LHCN-M2 (cell line): ENCODE measurements at places on chromosomes 4 and X. TPM values are rescaled to one million over a fixed set of nuclear protein-coding genes. Genes with fewer than 3 reads are reported as not detected.

GRCh38 chr4:147139455-147140198 lies 194.0 kb upstream of the TTC29 start:
- DNase-seq: no peak

DNA sequence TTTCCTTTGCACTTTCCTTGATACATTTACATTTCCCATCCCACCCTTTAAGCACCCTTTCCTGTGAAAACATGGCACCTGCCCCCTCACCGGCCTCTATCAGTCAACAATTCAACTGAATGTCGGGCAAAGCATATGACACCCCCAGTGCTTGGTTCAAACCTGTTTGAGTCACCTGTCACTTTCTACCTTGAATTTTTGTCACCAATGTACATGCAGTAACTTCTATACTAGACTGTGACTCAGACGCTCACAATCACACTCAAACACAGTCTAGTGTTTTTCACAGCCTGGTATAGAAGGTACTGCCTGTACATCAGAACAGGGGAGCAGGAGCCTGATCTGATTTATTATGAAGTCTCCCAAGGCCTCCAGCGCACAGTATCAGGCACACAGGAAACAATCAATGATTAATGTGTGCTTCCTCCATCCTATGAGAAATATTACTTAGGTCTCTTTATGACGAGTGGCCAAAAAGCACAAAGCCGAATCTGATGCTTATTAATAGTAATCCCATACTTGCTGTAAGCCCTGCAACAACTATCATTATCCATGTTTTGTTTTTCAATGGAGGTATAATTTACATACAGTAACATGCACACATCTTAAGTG lies 49.2 kb upstream of the FAM9C start:
- DNase-seq: no peak

DNA sequence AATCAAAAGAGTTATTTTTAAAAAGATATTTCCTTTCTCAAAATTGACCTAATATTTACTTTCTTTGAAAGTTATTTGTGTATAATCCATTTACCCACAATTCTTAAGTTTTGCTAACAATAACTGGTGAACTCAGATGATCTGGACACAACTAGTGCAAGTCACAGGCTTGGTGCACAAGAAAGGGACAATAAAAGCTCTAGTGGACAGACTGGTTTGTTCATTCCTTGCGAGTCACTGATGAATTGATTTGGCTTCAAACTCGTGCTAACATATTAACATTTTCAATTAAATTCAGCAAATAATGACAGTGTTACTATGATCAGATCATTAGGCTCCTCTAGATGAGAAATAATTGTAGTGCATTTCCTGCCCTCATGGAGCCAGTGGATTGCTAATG lies 169.2 kb downstream of the BMPR1B start:
- DNase-seq: no peak

- DNase-seq: no peak
These were observed 1234.2 kb downstream of the FAM133A start for GRCh38 chrX:94908171-94908570.

GRCh38 chr4:70023218-70023617 lies 5.0 kb upstream of the HTN3 start:
- DNase-seq: no peak

DNA sequence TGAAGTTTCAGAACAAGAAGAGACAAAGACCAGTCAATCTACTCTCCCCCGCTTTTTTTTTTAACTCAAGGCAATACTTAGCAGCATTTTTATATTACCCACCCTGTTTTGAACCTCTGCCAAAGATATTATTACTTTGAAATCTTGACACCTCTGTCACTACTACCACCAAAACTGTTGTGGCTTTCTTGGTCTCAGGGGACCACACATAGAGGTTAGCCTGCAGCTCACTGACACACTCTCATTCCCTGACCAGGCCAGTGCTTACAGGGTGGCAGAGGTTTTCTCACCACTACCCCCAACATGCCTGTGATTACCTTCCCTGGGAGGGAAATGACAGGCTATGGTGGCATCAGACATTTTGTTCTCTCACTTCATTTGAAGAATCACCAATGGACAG lies 137.4 kb upstream of the STIM2 start:
- peak; percentile 27 for DNase-seq

DNA sequence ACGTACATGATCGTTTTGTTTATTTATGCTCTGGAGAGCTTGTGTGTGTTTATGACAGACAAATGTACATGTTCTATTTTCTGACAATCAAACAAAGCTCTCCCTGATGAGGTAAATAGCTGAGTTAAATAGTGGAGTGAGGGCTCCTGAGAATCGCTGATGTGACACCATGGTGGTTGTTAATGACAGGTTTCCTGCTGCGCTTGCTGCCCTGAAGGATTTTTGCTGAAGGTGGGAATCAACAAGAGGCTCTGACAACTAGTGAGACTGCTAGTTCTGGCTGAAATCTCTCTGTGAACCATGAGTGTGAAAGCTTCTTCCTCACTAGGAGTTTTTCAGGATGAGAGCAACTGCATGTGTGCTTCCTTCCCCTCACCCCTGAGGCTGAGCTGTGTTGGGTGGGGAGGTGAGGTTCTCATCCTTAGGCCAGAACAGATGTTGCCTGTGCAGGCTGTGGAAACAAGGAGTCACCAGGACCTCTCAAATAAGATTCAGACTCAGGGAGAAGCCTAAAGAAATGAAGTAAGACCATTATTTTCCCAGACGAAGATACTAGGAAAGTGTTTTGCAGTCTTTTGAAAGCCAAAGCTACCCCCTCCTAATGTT lies 173.4 kb upstream of the JADE1 start:
- DNase-seq: no peak

GRCh38 chr4:11495818-11496217 lies 67.1 kb upstream of the HS3ST1 start:
- no peak for DNase-seq

- peak; percentile 72 for DNase-seq
These were observed 48.8 kb upstream of the ADAD1 start for GRCh38 chr4:122329876-122330565.

GRCh38 chrX:85203461-85203970 lies 40.1 kb downstream of the SATL1 start:
- DNase-seq: no peak

- DNase-seq: no peak
These were observed 620.8 kb upstream of the ADGRL3 start for GRCh38 chr4:60579335-60579734.

GRCh38 chr4:3658530-3658913 lies 107.7 kb upstream of the ADRA2C start:
- DNase-seq: no peak

- no peak for DNase-seq
These were observed at the start of gene CFP for GRCh38 chrX:47629419-47630200. Gene CFP, minus strand, starts transcription at chrX:47629930. Its CDS starts 86 bp downstream, at chrX:47629844.

Gene PDHA1
- total RNA-seq: 64.2 and 112 TPM in 2 replicates

DNA sequence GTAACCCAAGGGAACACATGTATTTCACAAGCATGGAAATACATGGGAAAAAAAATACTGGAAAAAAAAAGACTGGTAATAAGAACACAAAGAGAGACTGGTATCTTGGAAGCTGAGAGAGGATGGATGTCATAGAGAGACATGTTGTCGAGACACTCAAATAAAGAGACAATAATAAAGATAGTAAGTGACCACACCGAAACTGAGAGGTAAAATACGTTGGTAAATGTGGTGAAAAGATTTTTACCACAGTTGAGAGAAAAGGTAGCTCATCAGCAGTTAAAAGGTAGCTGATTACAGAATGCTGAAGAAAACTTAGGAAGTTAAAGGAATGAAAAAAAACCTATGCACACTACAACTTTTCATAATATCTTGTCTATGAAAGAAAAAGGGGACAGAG lies 81.1 kb downstream of the ARAP2 start:
- DNase-seq: no peak

GRCh38 chrX:123336666-123337065 lies 152.6 kb downstream of the GRIA3 start:
- DNase-seq: no peak

Gene CT47B1
- not detected in 2 replicates for total RNA-seq

DNA sequence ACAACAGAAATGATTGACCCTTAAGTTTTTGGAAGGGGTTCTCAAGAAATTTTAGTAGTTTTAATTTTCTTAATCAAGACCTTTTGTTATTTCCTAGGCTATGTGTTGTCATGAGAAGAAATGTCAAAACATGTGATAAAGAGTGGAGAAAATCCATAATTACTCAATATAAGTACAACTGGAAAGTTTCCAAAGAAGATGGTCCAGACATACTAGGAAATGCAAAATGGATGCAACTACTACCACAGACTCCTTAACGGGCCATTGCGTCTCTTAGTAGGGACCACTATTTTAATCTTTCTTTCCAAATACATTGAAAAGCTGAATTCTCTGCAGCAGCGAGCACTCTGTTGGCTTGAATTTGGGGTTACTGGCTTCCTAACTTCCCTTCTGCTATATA lies 148.8 kb downstream of the NWD2 start:
- no peak for DNase-seq

Gene NALF2
- total RNA-seq: not detected in 2 replicates

DNA sequence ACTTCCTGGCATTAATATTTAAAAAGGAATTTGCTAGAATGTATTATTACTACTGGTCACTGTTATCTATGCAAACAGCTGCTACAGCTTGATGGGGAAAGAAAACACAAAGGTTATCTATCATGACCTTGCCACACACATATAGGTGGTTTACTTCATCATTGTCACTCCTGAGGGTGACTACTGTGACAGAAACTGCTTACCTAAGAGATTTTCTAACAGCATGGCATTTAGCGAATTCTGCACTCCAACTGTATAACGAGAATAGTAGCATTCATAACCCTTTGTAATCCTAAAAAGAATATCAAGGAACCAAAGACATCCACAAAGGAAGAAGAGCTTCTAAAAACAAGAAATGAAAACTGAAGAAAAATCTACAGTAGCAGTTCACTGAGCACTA lies 74.6 kb upstream of the SPOCK3 start:
- DNase-seq: no peak

- DNase-seq: no peak
These were observed 20.4 kb downstream of the ADGRL3 start for GRCh38 chr4:61220556-61220955.

DNA sequence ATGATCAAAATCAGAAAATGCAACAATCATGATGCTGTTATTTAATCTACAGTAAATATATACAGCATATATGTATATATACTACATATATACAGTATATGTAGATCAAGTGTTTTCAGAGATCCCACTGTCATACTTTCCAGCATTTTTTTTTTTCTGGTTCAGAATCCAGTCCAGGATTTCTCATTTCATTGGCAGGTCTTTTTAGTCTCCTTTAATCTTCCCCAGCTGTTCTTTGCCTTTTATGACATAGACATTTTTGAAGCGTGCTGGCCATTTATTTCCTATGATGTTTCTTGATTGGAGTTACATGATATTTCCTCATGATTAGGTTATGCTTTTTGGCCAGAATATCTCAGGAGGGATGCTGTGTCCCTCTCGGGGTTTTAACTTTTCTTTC lies 92.0 kb upstream of the TLR2 start:
- no peak for DNase-seq

DNA sequence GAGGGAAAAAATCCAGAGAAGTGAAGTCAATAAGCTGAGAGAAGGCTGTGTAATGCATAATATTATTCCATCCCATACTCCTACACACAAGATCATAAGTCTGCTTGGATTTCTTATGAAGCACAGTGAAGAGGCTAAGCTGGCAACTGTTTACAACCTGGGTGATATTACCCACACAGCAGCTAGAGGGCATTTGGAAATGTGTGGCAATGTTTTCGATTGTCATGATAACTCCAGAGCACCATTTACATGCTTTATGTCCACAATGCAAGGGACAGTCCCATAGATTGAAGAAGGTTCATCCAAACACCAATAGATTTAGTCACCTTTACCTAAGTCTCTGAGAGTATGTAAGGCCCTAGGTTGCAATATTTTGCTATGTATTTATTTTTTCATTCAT lies 412.2 kb downstream of the PPP3CA start:
- DNase-seq: peak; percentile 42

- DNase-seq: no peak
These were observed 521.0 kb downstream of the IQCM start for GRCh38 chr4:149294601-149295000.

- no peak for DNase-seq
These were observed 16.6 kb upstream of the UGT2B17 start for GRCh38 chr4:68592673-68593072.

GRCh38 chr4:69748173-69748572 lies 12.2 kb downstream of the SULT1B1 start:
- DNase-seq: peak; percentile 68

Gene BST1
- 1.0 and 2.2 TPM in 2 replicates for total RNA-seq

- DNase-seq: no peak
These were observed 28.4 kb downstream of the NSG1 start for GRCh38 chr4:4415107-4415805.

DNA sequence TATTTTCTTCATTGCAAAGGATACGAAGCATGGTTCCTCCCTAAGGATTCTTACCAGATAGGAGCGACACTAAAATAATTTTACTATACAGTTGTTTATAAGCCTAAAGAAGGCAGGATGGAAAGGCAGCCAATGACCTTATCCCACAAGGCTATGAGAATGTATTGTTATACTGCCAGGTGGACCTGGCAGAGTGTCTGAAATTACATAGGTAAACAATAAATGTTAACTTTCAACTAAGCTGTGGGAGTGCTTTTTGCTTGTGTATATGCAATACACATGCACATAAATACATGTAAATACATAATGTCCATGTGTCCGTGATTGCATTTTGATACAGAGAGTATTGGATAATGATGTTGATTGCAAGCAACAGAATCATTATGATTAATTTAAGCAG lies 850.6 kb downstream of the CENPC start:
- DNase-seq: no peak

Gene ASMT
- not detected in 2 replicates for total RNA-seq

Gene NDST4
- not detected in 2 replicates for total RNA-seq

Gene KDR
- 15.8 and 19.3 TPM in 2 replicates for total RNA-seq

Gene RNF150
- 0.29 and 0.45 TPM in 2 replicates for total RNA-seq

Gene ZMAT1
- total RNA-seq: 0.06 and 0.11 TPM in 2 replicates

DNA sequence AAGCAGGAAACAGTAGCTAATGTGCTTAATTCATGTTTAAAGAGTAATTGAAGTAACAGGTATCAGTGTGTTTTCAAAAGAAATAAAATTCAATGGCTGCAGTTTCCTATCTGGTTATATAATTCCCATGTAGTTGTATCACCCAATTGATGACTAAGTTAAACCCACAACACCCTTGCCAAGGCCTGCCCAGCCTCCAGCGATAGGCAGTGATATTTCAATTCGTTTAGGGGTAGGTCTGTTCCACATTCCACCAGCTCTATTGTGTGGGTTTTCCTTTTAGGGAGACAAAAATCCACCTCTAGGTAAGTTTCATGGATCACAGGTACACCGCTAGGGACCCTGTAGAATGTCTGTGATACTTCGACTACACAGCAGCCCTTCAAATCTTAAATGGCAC lies 24.7 kb upstream of the MXRA5 start:
- DNase-seq: no peak

- no peak for DNase-seq
These were observed 8.9 kb downstream of the PGAM4 start for GRCh38 chrX:77960567-77960966.

Gene ZBTB49
- 2.9 and 3.8 TPM in 2 replicates for total RNA-seq

Gene ACE2
- total RNA-seq: not detected in 2 replicates

Gene GLOD5
- total RNA-seq: not detected in 2 replicates

Gene FGF2
- total RNA-seq: 14.6 and 15.0 TPM in 2 replicates
